NCI-H187 (cell line): ENCODE measurements at places on chromosomes 13 and 19.

- no peak for DNase-seq
Measured at GRCh38 chr19:47176627-47177090, 46.0 kb downstream of the SAE1 start.

DNA sequence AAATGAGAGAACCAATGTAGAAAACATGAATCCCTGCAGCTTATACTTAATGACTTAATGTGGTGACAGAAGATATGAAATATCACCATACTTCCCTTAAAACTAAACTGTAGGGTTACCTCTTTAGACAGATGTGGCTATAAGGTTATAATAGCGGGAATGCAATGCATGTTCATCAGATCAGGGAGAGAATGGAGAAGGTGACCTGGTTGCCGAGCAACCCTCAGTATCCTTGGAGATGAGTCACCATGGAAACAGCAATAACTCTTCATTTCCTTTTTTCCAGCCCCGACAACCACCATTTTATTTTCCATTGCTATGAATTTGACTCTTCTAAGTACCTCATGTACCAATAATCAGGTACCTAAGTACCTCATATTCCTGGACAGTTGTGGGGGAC, 28.0 kb upstream of the ZNF835 start:
- no peak for DNase-seq

DNA sequence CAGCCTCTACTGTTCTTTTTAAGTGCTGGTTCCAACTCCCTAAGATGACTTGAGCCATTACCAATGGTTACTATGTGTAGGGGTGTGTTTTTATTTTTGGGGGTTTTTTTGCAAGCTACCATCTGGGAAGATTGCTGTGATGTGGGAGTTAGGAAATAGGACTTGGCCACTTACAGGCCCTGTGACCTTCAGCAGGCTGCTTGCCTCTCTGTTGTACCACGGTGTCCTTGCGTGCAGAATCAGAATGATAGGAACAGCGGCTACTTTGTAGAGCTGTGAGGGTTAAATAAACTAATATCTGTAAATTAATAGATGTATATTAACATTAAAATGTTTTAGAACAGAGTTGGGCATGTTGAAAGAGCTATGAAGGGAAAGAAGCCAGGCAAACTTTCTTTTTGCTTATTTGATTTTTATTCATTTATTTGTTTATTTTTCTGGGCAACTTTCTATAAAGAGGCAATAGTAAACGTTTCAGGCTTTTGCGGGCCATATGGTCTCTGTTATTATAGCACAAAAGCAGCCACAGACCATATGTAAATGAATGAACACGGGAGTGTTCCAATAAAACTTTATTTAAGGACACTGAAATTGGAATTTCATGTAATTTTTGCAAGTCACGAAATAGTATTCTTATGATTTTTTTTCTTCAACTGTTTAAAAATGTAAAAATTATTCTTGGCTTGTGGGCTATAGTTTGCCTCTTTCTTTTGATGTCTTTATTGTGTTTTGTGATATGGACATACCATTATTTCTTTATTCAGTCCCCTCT, 26.4 kb upstream of the EHD2 start:
- no peak for DNase-seq

DNA sequence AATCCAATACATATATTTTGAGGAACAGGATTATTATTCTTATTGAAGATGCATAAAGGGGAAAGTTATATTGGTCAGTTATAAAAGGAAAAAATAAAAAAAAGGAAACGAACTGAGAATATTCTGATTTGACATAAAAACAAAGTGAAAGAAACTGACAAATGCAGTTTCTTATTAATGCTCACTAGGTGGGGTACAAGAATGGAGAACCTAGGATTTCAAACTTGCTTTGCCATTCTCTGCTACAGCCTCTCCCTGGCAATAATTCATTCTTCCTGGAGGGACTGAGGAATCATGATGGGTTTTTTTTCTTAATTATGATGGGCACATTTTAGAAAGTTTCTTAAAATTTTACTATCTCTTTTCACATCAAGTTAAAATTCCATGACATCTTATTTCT, 154.9 kb downstream of the PCDH9 start:
- no peak for DNase-seq

DNA sequence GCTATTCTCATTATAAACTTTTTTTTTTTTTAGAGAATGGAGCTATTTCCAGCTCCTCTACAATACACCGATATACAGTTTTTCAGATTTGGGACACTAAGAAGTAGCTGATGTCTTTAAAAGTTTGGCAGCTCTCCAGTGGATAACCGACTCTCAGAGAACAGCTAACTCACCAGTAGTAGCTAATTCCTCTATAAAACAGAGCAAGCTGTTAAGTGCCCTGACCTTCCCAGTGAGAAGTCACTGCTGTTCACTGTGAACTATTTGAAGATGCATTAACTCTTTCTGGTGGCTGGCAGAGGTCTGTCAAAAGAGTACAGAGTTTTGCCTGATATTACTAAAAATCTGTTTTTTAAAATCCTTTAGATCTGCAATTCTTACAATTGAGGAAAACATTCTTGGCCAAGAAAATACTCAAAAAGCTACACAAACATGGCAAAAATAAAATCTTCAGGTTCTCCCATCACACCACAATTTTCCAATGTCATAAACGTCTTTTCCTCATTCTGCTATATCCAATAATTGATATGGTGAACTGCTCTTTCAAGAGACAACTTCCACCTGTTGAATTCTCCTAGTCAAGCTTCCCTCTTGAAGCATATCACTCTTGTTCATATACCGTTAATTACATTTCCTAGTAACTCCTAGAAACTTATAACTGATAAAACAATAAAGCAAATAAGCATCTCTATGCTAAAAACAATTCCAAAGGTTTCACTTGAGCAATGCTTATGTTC, 44.2 kb downstream of the TBC1D4 start:
- no peak for DNase-seq

DNA sequence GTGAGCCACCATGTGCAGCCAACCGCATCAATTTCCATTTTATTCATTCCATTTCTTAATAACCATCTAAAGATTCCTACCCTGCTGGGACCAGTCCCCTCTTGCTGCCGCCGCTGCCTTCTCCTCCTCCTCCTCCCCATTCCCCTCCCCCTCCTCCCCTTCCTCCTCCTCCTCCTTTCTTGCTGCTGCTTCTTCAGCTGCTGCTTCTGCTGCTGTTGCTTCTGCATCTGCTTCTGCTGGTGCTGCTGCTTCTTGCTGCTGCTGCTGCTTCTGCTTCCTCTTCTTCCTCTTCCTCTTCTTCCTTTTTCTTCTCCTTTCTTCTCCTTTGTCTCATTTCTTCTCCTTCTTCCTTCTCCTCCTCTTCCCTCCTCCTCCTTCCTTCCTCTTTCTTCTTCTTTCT, 20.0 kb upstream of the SPRYD7 start:
- DNase-seq: no peak

DNA sequence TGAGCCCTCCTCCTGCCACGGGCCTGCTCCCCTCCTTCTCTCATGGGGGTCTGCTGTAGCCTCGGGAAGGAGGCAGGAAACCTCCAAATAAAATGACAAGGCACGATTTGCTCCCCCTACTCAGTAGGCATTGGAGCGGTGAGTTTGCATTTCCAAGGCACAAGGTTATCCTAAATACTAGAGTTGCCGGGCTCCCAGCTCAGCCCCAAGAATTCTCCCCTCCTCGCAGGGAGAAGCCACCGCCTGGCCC, 1.5 kb downstream of the CEBPA start:
- DNase-seq: no peak

- no peak for DNase-seq
Measured at GRCh38 chr13:36736119-36736726, 62.4 kb downstream of the SERTM1 start.

DNA sequence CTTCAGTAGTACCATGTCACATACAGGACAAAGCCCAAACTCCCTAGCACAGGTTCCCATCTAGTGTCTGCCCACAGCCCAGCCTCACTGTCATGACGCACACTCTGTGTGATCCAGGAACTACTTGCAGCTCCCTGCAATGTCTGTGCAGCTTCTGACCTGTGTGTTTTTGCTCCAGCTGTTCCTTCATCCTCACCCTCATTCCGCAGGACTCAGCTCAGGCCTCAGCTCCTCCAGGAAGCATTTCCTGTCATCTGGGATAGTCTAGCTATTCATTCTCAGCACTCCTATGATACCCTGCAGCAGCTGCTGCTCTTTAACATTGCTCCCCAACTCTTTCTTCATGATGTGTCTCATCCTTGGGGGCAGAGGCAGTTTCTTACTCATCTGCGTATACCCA, 56.1 kb downstream of the ENOX1 start:
- no peak for DNase-seq

GRCh38 chr13:29883941-29884518, 33.6 kb upstream of the UBL3 start:
- DNase-seq: no peak

DNA sequence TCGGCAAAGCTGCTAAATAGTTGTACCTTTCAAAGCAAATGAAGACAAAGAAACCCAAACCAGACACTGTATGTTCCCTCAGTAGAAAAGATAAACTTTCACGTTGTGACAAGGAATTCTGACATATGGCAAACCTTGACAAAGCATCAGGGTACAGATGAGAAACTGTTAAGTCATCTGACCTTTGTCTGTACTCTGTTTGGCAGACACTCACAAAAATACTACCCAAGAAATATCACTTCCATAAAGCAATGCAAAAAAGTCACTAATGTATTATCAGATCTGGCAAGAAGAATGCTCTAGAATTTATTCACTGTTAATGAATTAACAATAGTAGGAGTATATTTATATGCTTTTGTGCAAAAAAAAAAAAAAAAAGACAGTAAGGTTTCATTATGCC, 843.7 kb downstream of the DIAPH3 start:
- DNase-seq: no peak

- no peak for DNase-seq
Measured at GRCh38 chr19:29812080-29812880, 489 bp downstream of the CCNE1 start.

DNA sequence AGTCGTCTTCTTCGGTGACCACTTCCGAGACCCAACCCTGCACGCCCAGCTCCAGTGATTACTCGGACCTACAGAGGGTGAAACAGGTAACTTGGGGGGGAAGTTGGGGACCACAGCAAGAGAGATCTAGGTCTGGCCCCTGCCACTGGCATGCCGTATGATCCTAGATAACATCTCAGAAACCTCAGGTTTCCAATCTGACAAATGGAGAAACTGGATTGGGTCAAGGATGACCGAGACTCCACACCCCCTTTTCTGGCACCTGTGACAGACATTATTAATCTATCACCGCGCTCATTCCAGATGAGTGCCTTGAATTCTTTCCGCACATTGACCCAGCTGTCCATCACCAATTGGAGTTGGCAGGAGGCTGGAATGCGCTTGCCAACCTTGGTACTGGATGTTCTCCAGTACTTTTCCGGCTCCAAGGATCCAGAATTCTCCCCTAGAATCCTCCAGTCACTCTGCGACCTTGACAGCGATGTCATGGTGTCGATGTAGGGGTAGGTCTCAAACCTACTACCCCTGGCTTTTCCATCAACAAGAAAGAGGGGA, 17.4 kb downstream of the VASP start:
- DNase-seq: no peak

- no peak for DNase-seq
Measured at GRCh38 chr13:37788346-37788745, 81.2 kb downstream of the TRPC4 start.

DNA sequence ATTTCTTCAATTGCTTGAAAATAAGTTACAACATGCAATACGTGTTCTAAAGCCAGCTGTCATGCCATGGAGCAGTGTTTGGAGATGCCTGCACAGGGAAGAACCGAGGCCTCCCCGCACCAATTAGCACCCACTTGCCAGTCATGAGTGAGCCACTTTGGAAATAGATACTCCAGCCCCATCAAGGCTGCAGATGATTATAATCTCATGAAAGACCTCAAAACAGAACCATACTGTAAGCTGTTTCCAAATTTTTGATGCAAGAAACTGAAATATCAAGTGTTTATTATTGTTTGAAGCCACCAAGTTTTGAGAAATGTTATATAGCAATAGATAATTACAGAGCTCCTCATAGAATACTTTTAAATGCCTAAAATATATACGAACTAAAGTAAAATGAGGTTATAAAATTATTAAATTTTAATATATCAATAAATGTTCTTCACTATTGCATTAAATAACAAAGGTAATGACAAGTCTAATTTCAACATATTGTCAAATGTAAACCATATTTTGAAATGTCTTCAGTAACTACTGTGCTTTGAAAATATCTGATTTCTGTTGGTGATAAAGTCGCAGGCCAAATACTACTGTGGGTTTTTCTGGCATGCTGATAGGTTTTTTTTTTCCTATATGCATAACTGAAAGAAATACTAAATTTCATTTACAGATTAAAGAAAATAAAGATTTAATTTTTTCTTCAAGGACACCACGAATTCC, 43.0 kb downstream of the DIAPH3 start:
- no peak for DNase-seq

- DNase-seq: no peak
Measured at GRCh38 chr19:18987456-18987855, 45.9 kb downstream of the SUGP2 start.

DNA sequence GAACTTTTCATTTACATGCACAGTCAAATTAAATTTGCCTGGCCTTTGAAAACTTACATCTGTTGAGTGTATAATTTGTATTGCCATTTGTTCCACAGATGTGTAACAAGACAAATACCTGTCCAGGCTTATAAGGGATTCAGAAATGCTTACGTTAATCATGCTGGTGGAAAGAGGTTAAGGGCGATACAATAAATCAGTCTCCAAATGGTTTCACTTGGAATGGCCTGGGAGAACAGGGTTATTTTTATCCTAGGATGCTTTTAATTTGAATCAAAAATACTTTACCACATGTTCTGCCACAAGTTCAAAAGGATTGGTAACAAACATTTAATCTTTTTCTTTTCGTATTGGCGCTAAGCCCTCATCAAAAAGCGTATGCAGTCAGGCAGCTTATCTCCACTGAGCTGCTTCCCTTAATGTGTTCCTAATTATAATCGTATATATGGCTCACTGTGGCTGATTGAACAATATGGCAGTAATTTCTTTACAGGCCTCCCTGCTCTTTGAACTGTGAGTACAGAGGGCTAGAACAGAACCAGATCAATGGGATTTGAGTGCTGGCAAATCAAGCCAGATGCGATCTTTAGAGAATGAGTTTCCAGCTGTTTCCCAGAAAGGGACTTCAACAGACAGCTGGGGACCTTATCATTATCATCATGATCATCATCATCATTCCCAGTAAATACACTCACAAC, 425.7 kb downstream of the SPRY2 start:
- no peak for DNase-seq

- DNase-seq: no peak
Measured at GRCh38 chr13:114225610-114226009, 9.1 kb upstream of the CDC16 start.
